ENCODE measurements at places on chromosomes 1 and 21. TPM values are rescaled to one million over a fixed set of nuclear protein-coding genes. Genes with fewer than 3 reads are reported as not detected.

DNA sequence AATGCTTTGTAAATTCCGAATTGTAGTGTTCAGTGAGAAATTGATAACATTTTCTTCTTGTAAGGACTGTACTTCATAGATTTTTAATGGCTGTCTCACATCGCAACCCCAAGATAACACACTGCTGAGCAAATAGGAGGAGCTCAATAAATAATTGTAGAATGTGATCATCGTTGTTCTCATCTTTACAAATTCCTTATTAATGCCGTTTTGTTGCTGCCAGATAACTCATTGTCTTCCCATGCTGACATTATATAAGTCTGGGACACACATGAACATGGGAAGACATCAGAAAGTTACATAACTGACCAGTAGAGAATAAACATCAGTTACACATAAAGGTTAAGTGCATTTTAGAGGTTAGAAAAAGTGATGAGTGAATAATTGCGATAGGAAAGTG, 46.4 kb upstream of the TSPAN2 start:
- peak overlapping the region; percentile 56 for H3K27ac ChIP-seq
- no peak overlapping the region for H3K4me3 ChIP-seq
- H3K27me3 ChIP-seq, result no peaks in the 10 kb centered on the region
- H3K36me3 ChIP-seq, result no peaks in the 10 kb centered on the region
- no peak for DNase-seq

- H3K4me3 ChIP-seq, result no peak overlapping the region
- H3K36me3 ChIP-seq, result no peaks in the 10 kb centered on the region
Measured at GRCh38 chr1:205316161-205316566, 5.4 kb downstream of the NUAK2 start.

GRCh38 chr1:27527890-27528817, 38.2 kb upstream of the WASF2 start:
- H3K27me3 ChIP-seq, result no peaks in the 10 kb centered on the region
- peak overlapping the region; percentile 56 for H3K4me3 ChIP-seq
- H3K36me3 ChIP-seq, result no peaks in the 10 kb centered on the region
- no peak for DNase-seq
- H3K4me1 ChIP-seq, result peaks cover 28% of the 10 kb centered on the region

- H3K4me1 ChIP-seq, result no peaks in the 10 kb centered on the region
- H3K36me3 ChIP-seq, result no peaks in the 10 kb centered on the region
- no peak for DNase-seq
- no peak overlapping the region for H3K27ac ChIP-seq
- no peak overlapping the region for H3K4me3 ChIP-seq
Measured at GRCh38 chr1:97366984-97367383, 553.9 kb downstream of the DPYD start.

- no peak for DNase-seq
- H3K36me3 ChIP-seq, result no peaks in the 10 kb centered on the region
- H3K4me3 ChIP-seq, result no peak overlapping the region
- H3K27ac ChIP-seq, result peak overlapping the region; percentile 37
- H3K4me1 ChIP-seq, result peaks cover 3% of the 10 kb centered on the region
Measured at GRCh38 chr1:23098463-23099170, 70.0 kb downstream of the LUZP1 start.

DNA sequence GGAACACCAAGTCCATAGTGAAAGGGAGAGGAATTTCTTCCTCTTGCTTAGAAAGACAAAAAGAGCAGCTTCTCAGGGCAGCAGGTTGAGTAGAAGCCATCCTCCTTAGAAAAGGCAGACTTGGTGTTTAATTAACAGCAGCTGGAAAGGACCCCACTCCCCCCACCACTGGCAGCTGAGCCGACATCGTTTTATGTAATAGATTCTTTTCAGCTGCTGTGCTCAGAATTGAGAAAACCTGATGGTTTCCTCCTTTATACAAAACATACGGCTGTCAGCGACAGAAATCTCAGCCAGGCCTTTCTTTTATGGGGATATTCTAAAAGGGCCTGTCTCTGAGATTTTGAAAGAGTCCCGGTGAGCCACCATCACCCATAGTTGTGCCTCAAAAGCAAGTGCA, 49.9 kb downstream of the MAN1C1 start:
- no peaks in the 10 kb centered on the region for H3K27me3 ChIP-seq
- H3K4me1 ChIP-seq, result no peaks in the 10 kb centered on the region
- H3K27ac ChIP-seq, result no peak overlapping the region
- no peak for DNase-seq

GRCh38 chr21:16419188-16419921, 689.6 kb downstream of the USP25 start:
- no peaks in the 10 kb centered on the region for H3K36me3 ChIP-seq
- peak overlapping the region; percentile 82 for H3K27ac ChIP-seq
- peak overlapping the region; percentile 45 for H3K4me3 ChIP-seq
- DNase-seq, result peak; percentile 52
- H3K4me1 ChIP-seq, result no peaks in the 10 kb centered on the region

GRCh38 chr1:232923739-232924386, 26.5 kb upstream of the NTPCR start:
- H3K36me3 ChIP-seq, result no peaks in the 10 kb centered on the region
- H3K27ac ChIP-seq, result no peak overlapping the region
- H3K27me3 ChIP-seq, result no peaks in the 10 kb centered on the region
- H3K4me3 ChIP-seq, result no peak overlapping the region

GRCh38 chr1:173224280-173224892, 17.3 kb upstream of the TNFSF4 start:
- H3K27ac ChIP-seq, result no peak overlapping the region
- H3K36me3 ChIP-seq, result no peaks in the 10 kb centered on the region
- no peaks in the 10 kb centered on the region for H3K4me1 ChIP-seq
- H3K27me3 ChIP-seq, result no peaks in the 10 kb centered on the region
- H3K4me3 ChIP-seq, result no peak overlapping the region

DNA sequence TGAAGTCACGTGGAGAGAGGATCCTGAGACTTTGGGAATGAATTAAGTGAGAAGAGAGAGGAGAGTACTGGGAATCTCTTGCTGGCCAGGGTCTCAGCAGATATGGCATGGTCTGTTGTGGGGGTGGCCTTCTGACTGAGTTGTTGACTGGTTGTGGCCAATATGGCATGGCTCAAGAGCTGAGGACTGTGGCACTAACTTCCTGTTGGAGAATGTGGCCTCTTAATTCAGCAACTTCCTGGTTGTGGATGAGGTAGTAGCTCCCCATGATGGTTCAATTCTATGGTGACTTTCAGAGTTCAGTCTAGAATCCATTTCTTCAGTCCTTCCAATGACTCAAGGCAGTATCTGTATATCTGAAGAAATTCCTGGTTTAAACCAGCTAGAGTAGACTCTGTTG, 44.7 kb upstream of the PAXBP1 start:
- DNase-seq, result no peak
- H3K36me3 ChIP-seq, result no peaks in the 10 kb centered on the region
- no peaks in the 10 kb centered on the region for H3K4me1 ChIP-seq
- H3K27ac ChIP-seq, result no peak overlapping the region
- H3K4me3 ChIP-seq, result no peak overlapping the region

TSSK3 gene
- 1.4 TPM for total RNA-seq

C1orf115 gene
- 38.1 TPM for total RNA-seq

RABGGTB gene
- 80.3 TPM for total RNA-seq

RNF186 gene
- total RNA-seq, result 4.3 TPM

ASTN1 gene
- total RNA-seq, result 0.16 TPM

PPIAL4G gene
- under 0.01 TPM for total RNA-seq
